NCI-H1092 treated with DMSO at 0.1 percent for 48 hours (cell line): ENCODE measurements at places on chromosomes 16 and 17.

- DNase-seq, result no peak
Observed at GRCh38 chr16:30546115-30546514, 11.5 kb upstream of the ZNF747 start.

DNA sequence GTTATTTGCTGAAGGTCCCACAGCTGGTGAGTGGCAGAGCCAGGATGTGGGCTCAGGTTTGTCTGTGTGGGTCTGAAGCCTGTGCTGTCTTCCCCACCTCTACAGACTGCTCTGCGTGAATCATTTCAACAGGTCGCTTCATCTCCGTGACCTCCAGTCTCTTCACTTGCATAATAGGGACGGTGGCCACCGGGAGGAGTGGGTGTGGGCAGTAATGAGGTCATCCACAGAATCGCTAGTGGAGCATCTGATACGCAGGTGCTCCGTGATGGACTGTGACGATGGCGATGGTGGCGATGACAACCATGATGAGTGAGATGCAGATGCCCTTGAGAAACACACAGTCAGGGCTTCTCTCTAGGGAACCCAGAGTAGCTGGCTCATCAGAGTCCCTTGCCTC, 120.2 kb downstream of the RAP1GAP2 start:
- no peak for DNase-seq

DNA sequence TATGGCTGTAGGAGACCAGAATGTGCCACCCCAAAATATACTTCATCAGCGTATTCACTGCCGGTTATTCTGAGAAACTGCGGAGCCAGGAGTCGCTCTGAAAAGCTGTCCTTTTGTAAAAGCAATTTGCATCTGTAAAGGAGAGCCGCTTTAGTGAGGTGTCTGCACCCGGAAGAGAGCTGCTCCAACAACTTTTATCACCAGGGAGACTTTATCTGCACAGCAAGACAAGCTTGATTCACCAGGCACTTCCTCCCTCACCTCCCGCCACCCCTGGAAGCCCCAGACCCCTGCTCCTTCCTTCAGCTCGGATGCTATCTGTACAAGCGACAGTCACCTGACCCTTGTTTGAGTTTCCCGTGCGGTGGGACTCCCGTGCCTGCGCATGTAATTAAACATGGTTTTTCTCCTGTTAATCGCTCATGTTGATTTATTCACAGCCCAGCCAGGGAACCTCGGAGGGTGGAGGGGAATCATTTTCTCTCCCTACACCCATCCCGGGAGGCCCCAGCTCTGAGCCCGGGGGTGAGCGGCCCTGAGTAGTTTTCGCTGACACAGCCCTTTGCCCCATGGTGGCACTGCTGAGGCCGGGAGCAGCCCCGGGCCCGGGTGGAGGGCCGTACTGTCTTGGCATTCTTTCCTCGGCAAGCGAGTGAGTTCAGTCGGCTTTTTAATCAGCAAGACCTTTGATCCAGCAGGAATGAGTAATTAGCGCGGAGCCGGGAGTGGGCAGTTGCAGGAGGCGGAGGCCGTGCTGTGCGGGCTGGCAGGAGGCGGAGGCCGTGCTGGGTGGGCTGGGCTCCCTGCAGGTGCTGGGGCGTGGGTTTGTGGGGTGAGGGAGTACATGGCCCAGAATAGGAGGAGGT, 222.7 kb upstream of the CIBAR2 start:
- no peak for DNase-seq

DNA sequence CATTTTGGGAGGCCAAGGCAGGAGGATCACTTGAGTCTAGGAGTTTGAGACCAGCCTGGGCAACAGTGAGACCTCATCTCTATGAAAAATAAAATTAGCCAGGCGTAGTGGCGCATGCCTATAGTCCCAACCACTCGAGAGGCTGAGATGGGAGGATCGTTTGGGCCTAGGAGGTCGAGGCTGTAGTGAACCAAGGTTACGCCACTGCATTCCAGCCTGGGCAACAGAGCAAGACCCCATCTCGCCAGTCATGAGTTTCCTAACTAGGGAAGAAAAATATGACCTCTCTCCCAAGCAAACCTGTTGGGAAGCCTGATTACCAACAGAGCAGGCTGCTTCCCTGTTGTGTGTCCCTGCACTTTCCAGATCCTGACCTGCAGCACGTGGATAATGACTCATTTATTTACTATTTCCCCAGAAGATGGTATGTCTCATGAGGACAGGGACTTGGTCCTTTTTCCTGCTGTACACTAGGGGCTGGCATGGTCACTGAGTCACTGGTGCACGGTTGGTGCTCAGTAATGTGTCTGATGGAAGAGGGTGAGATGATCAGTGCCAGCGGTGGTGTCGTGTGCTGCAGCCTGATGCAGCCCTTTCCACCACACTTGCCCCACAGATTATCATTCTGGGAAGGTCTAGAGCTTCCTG, 30.8 kb downstream of the NMT1 start:
- DNase-seq, result no peak

- no peak for DNase-seq
Observed at GRCh38 chr17:53264730-53265129, 558.0 kb upstream of the KIF2B start.

GRCh38 chr17:78013683-78014467, 55.4 kb downstream of the TNRC6C start:
- DNase-seq, result peak; percentile 70

DNA sequence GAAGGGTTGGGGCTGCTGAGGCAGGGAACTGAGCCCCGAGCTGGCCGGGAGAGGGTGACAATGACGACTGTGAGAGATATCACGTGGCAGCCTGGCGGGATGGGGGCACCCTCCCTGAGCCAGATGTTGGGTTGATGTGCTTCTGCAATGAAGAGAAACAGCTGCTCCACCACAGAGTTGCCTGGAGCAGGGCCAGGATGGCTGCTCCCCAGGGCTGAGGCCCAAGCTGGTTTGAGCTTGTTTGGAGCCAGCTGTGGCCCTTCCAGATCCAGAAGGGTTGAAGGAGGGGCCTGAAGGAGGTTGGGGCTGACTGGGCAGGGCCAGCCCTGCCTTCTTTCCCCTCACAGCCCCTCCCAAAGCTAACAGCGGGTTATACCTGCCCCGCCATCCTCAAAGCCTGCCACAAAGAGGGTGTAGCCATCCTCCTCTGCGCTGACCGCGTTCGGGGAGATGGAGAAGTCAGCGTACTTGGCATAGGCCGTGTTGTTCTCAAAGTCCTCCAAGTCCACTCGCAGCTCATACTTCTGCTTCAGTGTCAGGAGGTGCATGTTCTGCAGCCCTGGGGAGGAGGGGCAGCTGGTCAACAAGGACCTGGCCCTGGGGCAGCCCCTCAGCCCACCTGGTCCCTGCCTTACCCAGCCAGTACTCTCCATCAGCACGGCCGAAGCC, 2.1 kb downstream of the MFAP4 start:
- no peak for DNase-seq

GRCh38 chr17:79272666-79273219, 198.1 kb downstream of the ENGASE start:
- DNase-seq, result no peak

DNA sequence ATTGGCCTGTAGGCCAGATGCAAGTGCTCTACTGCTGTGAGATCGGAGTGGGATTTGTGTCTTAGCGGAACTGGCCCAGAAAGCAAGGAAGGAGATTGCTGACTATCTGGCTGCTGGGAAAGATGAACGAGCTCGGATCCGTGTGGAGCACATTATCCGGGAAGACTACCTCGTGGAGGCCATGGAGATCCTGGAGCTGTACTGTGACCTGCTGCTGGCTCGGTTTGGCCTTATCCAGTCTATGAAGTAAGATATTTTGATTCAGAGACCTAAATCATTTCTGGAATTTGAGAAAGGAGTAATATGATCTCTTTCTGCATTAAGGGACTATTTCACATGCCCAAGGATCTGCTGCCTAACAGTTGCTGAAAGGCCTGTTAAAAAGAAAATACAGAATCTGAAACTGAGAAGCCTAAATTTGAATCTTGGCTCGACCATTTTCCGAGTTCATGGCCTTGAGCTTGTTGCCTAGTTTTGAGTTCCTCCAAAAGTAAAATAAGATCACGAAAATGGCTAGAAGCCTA, 21.1 kb downstream of the IST1 start:
- DNase-seq, result no peak

GRCh38 chr16:3101018-3101840, 2.1 kb upstream of the ZSCAN10 start:
- peak; percentile 9 for DNase-seq

DNA sequence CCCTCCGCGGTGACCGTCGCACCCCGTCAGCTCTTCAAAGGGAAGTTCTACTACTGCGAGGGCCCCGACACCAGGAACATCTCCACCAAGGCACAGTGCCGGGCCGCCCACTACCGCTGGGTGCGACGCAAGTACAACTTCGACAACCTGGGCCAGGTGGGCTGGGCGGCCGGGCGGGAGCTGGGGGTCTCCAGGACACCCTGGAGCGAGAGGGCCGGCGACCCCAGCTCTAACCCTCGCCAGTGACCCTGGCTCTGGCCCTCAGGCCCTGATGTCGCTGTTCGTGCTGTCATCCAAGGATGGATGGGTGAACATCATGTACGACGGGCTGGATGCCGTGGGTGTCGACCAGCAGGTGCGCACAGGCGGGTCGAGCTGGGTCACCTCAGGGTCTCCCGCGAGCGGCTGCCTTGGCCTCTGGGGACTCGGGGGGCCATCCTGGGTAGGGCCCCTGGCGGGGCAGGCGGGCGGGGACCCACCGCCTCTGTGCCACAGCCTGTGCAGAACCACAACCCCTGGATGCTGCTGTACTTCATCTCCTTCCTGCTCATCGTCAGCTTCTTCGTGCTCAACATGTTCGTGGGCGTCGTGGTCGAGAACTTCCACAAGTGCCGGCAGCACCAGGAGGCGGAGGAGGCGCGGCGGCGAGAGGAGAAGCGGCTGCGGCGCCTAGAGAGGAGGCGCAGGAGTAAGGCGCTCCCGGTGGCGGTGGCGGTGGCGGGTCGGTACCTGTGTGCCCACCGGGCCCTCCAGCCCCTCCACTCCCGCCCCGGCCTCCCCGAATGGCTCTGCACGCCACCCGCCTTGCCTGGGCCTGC, 13.4 kb downstream of the TPSG1 start:
- DNase-seq, result no peak

DNA sequence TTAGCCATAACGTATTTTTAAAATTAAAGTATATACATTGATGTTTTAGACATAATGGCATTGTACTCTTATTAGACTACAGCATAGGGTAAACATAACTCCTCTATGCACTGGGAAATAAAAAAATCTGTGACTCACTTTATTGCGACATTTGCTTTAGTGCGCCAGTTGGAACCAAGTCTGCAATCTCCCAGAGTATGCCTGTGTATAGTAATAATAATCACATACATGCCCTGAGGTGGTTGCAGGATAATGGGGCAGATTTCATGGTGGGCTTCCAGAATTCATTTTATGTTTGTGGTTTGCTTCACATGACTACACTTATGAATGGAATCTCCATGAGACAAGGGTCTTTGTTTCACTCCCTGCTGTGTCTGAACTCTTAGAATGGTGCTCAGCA, 66.9 kb upstream of the N4BP1 start:
- no peak for DNase-seq

- DNase-seq, result no peak
Observed at GRCh38 chr16:30903002-30903401, 6.6 kb downstream of the CTF1 start.

DNA sequence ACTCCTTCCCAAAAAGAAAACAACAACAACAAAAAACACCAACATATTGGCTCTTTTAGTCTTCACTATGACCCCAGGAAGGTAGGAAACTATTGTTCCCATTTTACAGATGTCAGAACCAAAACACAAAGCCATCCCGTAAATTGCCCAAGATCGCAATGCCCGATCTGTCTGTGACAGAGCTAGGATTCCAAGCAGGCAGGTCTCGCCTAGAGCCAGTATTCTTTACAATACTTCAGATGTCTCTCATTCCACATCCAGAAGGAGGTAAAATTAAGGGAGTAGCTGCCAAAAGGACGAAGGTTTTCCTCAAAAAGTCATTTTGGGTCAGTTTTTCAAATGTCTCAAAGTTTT, 21.7 kb downstream of the GRB2 start:
- DNase-seq, result no peak

DNA sequence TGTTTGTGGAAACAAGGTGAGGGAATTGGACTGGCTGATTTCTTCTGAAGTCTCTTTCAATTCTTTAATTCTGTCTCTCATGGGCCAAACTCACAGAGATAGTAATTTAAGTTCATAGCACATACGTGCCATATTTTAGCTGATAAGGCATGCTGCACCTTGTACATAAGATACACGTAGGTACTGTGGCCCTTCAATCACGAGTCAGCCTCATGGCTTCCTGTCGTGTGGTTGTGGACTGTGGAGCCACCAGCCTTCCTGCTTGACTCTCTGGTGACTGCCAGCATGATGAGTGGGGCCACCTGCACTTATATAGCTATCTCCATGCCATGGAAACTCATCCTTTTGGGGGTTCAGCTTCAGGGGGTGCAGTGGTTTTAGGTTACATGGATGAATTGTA, 25.1 kb downstream of the KSR1 start:
- no peak for DNase-seq

DNA sequence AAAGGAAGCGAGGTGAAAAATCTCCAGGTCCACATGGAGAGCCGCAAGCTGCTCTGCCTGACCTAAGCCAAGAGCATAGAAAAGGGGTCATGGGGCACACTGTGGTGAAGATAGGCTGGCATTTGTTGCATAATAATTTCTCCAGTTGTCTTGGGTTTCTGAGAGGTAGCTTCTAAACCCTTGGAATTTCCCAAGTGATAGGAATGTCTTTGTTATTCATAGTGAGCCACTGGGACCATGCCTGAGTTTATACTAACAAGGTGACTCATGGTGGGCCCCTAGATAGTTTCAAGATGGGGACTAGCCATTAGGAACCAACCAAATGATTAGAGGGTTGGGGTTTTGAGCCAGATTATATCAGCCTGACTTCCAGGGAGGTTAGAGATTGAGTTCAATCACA, 25.6 kb downstream of the SOST start:
- no peak for DNase-seq

GRCh38 chr17:30426292-30426691, 47.6 kb downstream of the CPD start:
- DNase-seq, result no peak

DNA sequence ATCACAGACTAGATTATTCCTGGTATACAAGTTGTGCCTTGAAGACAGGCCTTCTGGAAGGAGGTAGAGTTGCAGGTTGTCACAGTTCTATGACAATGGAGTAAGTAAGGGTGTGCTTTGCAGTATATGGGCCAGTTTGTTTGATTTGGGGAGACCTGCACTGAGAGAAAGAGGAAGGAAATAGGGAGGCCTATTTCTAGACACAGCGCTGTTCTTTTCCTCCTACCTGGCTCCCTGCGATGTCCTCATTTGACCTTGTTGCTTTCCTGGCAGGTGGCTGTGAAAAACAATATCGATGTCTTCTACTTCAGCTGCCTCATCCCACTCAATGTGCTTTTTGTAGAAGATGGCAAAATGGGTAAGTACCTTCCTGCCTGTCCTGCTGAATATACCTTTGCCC, 22.5 kb upstream of the RASL10B start:
- DNase-seq, result no peak

GRCh38 chr17:5526821-5527598, 40.6 kb downstream of the MIS12 start:
- DNase-seq, result no peak

GRCh38 chr16:21326459-21326858, 48.4 kb upstream of the CRYM start:
- DNase-seq, result no peak

GRCh38 chr17:37361543-37361942, 14.2 kb upstream of the C17orf78 start:
- DNase-seq, result no peak

- DNase-seq, result peak; percentile 71
Observed at GRCh38 chr16:81006211-81006812, 373 bp downstream of the CMC2 start.

- DNase-seq, result no peak
Observed at GRCh38 chr17:59027750-59028149, 78.9 kb downstream of the TRIM37 start.

- DNase-seq, result no peak
Observed at GRCh38 chr17:64223283-64223682, 39.8 kb downstream of the TEX2 start.

GRCh38 chr16:16124438-16124837, 98.9 kb downstream of the ABCC6 start:
- DNase-seq, result no peak
